ENCODE measurements at places on chromosomes 3 and 15. TPM values are rescaled to one million over a fixed set of nuclear protein-coding genes. Genes with fewer than 3 reads are reported as not detected.

DNA sequence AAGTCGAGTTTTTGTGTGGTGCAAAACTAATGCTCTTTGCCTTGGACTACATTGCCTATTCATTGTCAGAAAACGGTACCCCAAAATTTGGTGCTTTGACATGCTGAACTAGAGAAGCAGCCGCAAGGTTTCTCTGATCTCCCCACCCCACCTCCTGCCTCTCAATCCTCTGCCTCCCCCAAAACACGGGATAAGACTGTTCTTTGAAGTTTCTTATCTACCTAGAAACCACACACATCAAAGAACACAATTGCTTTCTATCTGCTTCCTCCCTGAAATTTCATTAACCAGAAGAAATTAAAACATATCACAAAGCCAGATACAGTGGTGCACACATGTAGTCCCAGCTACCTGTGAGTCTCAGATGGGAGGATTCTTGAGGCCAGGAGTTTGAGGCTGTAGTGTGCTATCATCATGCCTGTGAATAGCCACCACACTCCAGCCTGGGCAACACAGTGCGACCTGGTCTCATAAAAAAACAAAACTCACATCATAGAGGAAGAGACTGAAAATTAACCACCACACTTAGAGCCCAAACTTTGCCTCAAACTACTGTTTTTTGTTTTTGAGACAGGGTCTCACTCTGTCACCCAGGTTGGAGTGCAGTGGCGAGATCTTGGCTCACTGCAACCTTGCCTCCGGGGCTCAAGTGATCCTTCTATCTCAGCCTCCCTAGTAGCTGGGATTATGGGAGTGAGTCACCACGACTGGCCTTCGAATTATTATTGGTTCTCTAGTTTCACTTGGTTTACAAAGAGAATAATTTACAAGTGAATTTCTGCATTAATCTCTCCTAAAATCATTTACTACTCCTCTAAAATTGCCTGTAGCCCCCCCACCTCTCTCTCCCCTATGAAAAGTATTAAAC, 2.7 kb upstream of the PCNP start:
- DNase-seq: no peak

- no peak for DNase-seq
These were observed 79.8 kb downstream of the SEMA5B start for GRCh38 chr3:122947738-122948137.

GRCh38 chr15:71291723-71292122, 176.5 kb downstream of the THSD4 start:
- no peak for DNase-seq

- peak; percentile 11 for DNase-seq
These were observed 411.9 kb upstream of the CCDC54 start for GRCh38 chr3:106965307-106965706.

GRCh38 chr3:48684054-48684349, 1.7 kb downstream of the NCKIPSD start:
- no peak for DNase-seq

DNA sequence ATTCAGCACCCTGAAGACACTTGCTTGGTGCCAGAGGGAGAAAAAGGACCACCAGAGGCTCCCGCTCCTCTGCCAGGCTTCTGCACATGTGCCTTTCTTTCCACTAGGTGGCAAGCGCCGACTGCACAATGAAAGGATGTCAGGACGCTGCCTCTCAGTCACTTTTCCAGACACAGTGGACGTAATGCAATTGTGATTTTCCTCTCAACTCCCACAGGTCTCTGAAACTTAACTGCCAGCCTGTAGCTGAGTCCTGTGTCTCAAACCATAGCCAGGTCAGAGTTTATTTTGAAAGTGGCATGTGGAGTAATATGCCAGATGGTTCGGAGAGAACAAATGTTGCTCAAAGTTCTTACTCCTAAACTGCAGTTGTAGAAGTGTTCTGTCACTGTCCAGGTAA, 162.9 kb downstream of the ITPR1 start:
- peak; percentile 87 for DNase-seq

GRCh38 chr15:87735522-87735921, 521.0 kb downstream of the NTRK3 start:
- DNase-seq: no peak

DNA sequence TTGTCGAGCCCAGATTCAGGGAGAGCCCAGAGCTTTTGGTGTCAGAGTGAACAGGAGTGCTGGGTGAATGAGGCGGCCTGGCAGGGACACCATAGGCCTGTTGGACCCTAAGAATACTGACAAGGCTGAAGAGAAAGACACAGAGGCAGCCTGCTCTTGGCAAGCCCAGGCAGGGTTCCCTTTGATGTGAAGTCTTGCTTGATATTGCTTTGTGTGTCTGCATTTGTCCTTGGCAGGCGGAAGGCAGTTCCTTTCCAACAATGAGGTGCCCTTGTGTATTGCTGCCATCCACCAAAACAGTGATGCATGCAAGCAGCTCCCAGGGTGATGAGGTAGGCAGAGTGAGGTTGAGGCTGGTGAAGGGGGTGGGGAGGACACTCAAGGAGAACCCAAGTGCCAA, 152.7 kb upstream of the TSC22D2 start:
- no peak for DNase-seq

DNA sequence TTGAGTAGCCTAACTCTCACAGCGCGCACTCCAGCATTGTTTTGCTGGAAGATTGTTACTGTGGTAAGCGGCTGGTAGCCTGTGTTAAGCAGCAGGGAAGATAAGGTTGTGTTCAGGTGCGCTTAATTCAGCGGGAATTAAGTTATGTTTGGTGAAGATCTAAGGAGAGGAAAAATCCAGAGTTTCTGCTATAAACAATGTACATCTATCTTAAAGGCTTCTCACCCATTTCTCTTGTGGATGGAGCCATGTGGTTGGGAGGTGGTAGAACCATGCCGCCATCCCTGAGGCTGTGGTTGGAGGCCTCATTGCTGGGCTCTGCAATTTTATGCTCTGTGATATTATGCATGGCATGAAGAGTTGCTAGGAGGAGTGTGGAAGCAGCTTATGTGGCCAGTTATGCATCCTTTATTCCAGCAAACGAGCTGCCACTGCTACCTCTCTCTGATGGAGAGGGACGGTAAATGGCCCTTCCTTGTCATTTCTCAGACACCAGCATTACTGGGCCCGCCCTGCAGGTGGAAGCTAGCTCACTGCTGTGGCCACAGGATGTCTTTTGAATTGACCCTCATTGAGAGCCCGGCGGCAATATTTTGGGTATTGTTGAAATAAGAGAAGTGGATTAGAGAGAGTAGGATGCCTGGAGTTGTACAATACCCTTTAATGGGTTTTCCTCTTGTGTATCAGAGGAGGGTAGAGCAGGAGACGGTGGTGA, 1.3 kb downstream of the MINAR1 start:
- DNase-seq: peak; percentile 65

Gene XIRP1
- total RNA-seq: not detected

Measured in neural progenitor cell (in vitro differentiated cells).